Transverse colon (tissue), 4 donors: ENCODE measurements at places on chromosomes 4 and X. TPM values are rescaled to one million over a fixed set of nuclear protein-coding genes. Genes with fewer than 3 reads are reported as not detected.

DNA sequence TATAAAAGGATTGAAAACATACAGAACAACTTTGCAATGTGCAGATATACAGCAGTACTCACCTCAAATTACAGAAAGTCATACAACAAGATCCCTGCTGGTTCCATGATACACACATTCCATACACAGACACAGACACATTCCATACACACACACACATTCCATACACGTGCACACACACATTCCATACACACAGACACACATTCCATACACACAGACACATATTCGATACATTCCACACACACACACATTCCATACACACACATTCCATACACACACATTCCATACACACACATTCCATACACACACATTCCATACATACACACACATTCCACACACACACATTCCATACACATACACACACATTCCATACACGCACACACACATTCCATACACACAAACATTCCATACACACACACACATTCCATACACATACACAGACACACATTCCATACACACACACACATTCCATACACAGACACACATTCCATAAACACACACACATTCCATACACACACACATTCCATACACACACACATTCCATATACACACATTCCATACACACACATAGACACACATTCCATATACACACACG, 13.7 kb downstream of the LINC00632 start:
- no peak for DNase-seq

DNA sequence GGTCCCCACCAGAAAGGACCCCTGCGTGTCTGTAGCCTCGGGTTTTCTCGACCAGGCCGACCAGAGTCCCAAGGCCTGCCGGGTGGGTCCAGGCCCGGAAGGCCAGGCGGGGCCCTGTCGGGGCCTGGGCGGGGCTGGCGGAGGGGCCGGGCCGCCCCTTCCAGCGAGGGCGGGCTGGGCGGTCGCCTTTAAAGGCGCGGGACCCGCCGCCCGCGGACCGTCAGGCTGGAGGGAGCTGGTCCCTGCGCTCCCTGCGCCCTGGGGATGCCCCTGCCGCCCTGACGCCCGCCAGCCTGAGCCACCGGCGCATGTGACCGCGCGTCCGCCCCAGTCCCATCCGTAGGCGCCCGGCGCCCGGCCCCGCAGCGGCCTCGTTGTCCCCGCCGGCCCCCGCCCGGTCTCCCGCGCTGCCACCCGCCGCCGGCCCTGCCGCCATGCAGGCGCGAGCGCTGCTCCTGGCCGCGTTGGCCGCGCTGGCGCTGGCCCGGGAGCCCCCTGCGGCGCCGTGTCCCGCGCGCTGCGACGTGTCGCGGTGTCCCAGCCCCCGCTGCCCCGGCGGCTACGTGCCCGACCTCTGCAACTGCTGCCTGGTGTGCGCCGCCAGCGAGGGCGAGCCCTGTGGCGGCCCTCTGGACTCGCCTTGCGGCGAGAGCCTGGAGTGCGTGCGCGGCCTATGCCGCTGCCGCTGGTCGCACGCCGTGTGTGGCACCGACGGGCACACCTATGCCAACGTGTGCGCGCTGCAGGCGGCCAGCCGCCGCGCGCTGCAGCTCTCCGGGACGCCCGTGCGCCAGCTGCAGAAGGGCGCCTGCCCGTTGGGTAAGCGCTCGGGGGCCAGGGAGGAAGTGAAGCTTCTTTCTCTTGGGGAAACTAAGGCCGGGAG, at the start of gene HTRA3:
Gene HTRA3 (plus strand): TSS at position 220 of the 883 bp plus-strand sequence. CDS start 215 bp downstream, at position 435.
- DNase-seq, result peak; percentile 35

DNA sequence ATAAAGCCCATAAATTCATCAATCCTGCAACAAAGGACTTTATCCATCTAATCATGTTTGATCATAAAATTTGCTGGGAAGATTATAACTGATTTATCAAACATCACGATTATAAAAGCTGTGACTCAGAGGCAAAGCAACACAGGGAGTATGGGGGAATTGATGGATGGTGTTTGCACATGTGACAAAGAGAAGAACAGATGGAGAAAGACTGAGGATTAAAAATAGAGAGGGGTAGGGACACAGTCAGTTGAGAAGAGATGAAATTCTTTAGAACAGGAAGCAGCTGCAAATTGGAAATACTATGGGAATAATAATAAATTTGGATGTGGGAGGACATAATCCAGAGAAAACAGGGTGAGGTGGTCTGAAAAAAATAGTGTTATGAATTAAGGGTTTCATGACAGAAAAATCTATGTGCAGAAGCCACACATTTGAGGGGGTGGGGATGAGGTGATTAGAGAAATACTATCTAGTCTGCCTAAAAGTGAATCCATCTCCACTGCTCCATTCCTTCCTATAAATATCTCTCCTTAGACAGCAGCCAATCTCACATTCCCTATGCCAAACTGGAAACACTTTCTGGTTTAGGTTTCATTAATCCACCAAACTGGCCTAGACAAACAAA, 6.2 kb downstream of the PRR32 start:
- DNase-seq, result no peak

DNA sequence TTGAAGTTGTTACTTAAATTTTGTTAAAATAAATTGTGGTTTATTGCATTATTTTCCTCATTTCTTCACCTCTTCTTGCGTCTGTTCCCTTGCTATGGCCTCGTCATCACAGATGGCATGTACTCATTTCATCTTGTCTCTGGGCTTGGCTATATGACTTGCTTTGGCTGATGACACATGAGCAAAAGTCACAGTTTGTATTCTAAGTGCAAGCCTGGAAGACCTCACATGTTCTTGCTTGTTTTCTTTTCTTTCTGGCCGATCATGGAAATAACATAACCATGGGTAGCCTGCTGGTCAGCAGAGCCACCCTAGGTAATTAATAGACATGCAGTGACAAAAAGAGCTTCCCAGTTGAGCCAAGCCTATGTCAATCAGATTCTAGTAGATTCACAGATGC, 527.9 kb downstream of the SPRY1 start:
- DNase-seq, result no peak

- DNase-seq, result no peak
These were observed 96.9 kb downstream of the CHRDL1 start for GRCh38 chrX:110698696-110699095.

DNA sequence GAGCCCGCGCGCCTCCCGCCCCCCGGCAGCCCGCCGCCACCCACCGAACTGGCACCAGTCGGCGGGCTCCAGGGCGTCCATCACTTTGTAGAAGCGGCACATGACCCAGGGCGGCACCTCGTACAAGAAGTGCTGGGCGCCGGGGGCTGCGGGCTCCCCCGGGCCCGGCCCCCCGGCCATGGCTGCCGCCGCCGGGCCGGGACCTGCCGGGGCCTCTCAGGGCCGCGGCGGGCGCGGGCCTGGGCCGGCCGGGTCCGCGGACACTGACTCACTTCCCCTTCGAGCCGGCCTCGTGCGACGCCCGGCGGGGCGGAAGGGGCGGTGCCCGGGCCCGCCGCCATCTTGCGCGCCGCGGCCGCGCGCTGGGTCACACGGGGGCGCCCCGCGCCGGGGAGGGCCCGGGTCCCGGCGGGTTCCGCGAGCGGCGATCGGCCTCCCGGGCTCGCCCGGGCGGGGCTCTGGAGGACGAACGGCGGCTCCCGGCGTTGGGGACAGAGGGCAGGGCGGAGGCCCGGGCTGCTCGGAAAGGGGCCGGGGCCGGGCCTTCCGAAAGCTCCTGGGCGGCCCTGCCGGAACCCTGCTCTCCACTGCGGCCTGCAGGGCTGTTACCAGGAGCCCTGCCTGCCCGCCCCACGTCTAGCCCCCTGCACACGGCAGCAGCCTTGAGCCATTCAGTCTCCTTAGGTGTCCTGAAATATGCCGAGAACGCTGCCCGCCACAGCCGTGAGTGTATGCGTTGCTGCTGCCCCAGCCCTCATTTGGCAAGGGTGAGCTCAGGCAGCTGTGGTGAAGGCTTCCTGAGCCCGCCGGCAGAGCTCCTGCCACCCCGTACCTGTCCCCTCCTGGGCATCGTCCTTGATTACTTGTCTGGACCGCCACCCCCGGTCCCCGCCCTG, at the start of gene IRAK1:
Gene IRAK1 (minus strand): TSS at position 270 of the 896 bp plus-strand sequence. CDS start 90 bp downstream, at position 180.
- DNase-seq, result peak; percentile 67

GRCh38 chr4:75886104-75886503, 16.1 kb downstream of the PPEF2 start:
- DNase-seq, result no peak

DNA sequence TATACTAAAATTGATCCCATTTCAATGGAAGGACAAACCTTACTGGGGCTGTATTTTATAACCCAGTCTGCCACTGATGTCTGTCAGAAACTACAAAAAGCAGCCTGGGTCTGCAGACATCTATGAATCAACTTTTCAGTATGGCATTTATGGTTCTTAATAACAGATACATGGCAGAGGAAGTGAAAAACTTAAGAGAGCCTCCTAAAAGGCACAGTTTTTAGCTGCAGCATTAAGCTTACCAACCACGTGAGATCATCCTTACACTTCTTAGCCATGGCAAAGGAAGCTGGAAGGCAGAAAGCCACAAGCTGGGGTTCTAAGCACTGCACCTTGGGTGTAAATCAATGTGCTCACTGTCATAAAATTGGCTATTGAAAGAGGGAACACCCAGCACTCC, 16.6 kb upstream of the UGT2B17 start:
- no peak for DNase-seq

- DNase-seq, result no peak
These were observed 17.6 kb upstream of the SOD3 start for GRCh38 chr4:24777536-24778463.

DNA sequence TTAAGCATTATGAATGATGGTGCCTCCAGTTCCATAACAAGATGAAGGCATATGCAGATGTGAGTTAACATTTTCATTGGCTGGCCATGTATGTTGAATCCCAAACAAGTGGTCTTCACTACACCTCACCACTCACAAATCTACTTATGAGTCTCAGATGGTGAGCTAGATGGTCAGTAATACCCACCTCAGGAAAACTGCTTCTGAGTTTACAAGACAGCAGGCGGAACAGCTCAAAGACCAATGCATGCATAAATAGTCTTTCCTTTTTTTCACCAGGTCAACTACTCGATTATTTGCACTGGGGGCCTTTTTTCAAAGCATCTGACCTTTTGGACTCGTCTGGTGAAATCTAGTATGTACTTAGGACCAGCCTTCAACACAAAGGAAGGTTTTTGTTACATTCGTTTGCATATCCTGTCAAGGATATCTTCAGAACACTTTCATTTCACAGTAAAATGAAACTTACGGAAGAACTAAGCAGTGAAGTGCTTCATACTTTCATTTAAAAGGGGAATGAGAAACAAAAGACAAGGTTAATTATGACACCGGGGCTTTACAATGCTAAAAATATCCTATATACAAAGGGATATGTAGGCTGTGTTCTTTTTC, 23.1 kb upstream of the TLR7 start:
- no peak for DNase-seq

DNA sequence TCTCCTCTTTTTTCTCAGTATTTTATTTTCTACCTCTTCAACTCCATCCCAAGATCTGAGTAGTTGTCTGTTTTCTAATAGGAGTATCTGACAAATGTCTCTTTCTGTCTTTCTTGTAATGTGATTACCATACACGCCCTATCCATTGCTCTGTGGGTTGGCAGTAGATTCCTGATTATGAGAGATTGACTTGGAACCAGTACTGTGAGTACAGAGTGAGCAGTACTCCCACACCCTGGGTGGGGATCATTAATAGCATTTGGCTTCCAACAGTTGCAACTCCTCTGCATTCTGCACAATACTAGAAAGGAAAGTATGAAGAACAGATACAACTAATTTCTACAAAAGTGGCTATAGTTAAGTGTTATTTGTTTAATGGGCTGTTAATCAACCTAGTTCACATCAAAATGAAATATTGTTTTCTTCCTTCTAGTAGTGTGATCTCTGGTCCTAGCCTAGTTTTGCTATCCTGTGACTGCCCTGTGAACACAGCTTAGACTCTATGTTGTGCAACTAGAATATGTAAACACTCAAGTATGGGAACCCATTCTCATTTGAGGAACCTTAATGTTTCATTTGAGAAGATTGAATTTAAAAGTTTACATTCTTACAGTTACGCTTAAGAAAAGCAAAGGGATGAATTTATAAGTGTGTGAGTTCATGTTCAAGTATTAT, 112.9 kb downstream of the PTPN13 start:
- DNase-seq, result no peak

GRCh38 chr4:72971572-72971971, 97.9 kb downstream of the COX18 start:
- DNase-seq, result no peak

DNA sequence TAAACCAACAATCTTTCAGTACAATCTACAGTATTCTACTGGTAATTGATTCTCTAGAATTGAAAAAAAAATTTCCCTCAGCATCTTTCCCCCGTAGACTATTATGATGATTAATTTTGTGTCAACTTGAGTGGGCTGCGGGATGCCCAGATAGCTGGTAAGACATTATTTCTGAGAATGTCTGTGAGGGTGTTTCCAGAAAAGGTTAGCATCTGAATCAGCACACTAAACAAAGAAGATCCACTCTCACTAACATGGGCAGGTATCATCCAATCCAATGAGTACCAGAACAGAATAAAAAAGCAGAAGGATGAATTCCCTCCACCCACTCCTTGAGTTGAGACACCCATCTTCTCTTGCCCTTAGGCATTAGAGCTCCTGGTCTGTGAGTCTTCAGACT, 186.1 kb upstream of the MAB21L2 start:
- DNase-seq, result no peak

- no peak for DNase-seq
These were observed 183.3 kb upstream of the INTU start for GRCh38 chr4:127449449-127449848.

- no peak for DNase-seq
These were observed 8.2 kb upstream of the ABCG2 start for GRCh38 chr4:88166608-88167007.

- no peak for DNase-seq
These were observed 274.3 kb upstream of the IL1RAPL1 start for GRCh38 chrX:28312965-28313364.

- peak; percentile 24 for DNase-seq
These were observed 422.1 kb downstream of the BCOR start for GRCh38 chrX:39675619-39676018.

DNA sequence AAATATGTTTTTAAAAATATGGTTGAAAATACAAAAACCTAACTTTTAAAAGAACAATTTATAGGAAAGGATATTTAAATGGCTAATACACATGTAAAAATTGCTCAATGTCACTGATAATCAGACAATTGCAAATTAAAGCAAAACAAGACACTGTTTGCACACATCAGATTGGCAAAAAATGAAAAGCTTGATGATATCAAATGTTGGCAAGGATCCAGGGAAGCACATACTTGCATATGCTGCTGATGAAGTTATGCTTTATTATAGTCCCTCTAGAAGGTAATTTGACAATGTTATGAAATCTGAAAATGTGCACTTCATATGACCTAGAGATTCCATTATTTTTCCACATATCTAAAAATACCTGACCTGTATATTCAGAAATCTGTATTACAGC, 45.7 kb upstream of the EPGN start:
- no peak for DNase-seq

GRCh38 chr4:182840108-182840507, 77.1 kb downstream of the DCTD start:
- no peak for DNase-seq

GRCh38 chr4:24630937-24631336, 46.6 kb upstream of the DHX15 start:
- no peak for DNase-seq

Gene TIGD4
- total RNA-seq, result 0.75 TPM

Gene HERC5
- total RNA-seq, result 4.0 TPM

Gene RCHY1
- 30.0 TPM for total RNA-seq

Gene EFHC2
- 1.6 TPM for total RNA-seq

Gene NRK
- under 0.01 TPM for total RNA-seq

Gene CPE
- total RNA-seq, result 8.2 TPM

Gene SRPK3
- total RNA-seq, result 0.64 TPM

Gene COX7B2
- not detected for total RNA-seq
